ENCODE measurements at places on chromosomes 5 and 9.

GRCh38 chr5:132277971-132278853, 16.0 kb upstream of the SLC22A4 start:
- no peak for DNase-seq

- DNase-seq = no peak
These were observed 423.4 kb upstream of the SEMA6A start for GRCh38 chr5:116998024-116998423.

GRCh38 chr9:29069376-29069775, 1496.1 kb upstream of the C9orf72 start:
- no peak for DNase-seq

- no peak for DNase-seq
These were observed 81.3 kb downstream of the IZUMO3 start for GRCh38 chr9:24464319-24464951.

DNA sequence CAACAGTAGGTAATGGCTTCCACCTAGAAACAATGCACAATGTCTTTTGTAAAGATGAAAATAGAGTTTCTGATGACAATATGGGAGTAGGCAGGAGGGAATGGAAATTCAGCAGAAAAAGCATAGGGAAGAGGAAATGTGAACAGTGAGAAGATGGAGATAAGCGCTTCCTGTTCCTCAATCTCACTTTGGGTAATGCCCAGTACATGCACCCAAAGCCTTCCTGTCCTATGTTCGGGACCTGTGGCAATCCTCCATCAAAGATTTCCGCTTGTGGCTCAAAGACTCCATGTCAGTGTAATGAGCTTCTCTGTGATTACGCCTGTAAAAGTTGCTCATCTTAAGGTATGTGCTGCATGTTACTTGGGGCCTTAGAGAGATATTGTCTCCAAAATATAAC, 2.7 kb downstream of the UGT3A1 start:
- no peak for DNase-seq

DNA sequence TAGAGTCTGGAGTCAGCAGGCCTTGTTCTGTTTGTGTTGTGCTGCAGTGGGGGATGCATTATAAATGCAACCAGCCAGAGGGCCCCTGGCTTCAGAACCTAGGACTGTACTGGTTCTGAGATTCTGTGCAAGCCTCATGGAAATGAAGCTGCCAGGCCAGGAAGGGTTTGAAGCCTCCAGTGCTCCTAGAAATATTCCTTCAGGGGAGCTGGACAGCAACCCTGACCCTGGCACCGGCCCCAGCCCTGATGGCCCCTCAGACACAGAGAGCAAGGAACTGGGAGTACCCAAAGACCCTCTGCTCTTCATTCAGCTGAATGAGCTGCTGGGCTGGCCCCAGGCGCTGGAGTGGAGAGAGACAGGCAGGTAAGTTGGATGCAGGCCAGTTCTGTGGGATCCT, at the start of gene SLC4A9:
TSS of gene SLC4A9 (plus strand) at position 94 of the 400 bp plus-strand sequence. CDS start at position 137, 43 bp downstream.
- DNase-seq = no peak

- DNase-seq = no peak
These were observed 76.3 kb downstream of the MUSK start for GRCh38 chr9:110744715-110745384.

- no peak for DNase-seq
These were observed 388.9 kb downstream of the NR2F1-AS1 start for GRCh38 chr5:93192087-93192486.

GRCh38 chr5:58348996-58349728, 110.7 kb downstream of the PLK2 start:
- no peak for DNase-seq

- no peak for DNase-seq
These were observed 174.5 kb upstream of the MAP1B start for GRCh38 chr5:71932655-71933338.

GRCh38 chr5:72021651-72022357, 85.5 kb upstream of the MAP1B start:
- no peak for DNase-seq

DNA sequence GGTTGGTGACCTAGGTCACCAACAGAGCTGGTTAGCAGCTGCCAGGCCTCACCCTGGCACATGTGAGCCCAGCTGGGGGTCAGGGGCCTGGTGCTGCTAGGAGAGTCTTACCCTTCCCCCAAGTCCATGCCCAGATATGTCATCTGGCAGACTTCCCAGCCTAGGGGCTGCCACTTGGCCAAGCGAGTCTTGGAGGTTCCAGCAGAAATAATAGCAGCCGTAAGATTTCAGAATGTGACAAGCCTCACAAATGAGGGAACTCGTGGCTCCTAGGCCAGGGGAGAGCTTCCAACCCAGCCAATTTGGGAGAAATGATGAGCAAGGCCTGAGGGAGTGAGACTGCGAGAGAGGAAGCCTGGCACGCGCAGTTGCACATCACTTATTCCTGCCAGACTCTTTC, 11.1 kb downstream of the URM1 start:
- DNase-seq = no peak

GRCh38 chr5:124060011-124060410, 548.0 kb downstream of the CSNK1G3 start:
- DNase-seq = no peak

DNA sequence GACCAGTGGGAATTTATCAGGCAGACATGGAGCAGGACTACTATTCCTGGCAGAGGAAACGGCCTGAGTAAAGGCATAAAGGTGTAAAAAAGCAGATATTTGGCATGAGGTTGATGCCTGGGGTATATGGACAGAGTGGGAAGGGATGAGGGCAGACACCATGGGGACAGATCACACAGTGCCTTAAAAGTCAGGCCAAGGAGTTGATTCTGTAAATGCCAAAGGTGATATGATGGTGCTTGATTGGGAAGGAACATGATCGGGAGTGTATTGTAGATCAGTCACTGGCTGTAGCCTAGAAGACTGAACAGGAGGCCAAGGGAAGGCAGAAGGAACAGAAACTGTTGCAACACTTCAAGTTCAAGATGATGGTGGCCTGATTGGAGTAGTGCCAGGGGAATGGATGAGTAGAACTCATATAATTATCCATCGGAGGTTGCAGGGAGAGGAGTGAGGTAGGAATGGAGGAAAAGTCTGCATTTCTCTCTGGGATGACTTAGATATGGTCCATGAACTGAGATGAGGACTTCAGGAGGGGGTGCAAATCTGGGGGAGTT, 594.3 kb upstream of the KLF4 start:
- no peak for DNase-seq

DNA sequence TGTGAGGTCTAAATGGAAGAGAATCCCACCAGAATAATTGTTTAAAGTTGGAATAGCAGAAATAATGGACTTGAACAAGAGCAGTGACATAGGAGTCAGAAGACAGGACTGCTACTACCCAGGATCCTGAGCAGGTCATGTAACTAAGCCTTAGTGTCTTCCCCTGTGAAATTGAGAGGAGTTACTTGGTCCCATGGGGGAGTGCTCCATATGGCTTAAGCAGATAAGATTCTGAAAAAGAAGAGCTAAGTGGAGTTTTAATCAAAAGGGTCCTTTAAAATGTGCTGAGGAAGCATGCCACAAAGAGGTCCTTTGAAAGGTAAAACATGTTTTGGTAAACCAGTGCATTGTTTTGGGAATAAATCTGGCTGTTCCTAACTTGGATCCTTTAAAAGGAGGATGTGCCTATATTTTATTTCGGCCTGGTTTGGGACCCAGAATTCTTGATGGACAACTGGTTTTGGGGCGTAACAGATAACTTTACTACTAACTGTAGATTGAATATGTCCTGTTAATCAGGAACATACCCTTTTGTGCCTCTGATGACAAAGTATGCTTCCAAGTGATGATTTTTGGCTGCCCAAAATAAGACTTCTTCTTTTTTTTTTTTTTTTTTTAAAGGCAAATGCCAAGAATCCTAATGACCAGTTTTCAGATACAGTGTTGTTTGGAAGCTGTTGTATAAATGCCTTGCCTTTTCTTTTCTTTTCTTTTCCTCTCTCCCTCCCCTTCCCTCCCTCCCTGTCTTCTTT, 5.7 kb downstream of the RCL1 start:
- no peak for DNase-seq

DNA sequence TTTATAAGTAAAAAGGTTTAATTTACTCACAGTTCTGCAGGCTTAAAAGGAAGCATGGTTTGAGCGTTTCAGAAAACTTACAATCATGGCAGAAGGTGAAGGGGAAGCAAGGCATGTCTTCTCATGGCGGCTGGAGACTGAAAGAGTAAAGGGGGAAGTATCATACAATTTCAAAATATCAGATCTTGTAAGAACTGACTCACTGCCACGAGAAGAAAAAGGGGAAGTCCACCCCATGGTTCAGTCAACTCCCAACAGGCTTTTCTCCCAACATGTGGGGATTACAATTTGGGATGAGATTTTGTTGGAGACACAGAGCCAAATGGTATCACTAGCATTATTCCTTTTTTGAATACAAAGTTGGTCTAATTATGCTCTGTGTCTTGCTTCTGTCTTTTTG, 627.9 kb upstream of the ST8SIA4 start:
- DNase-seq = no peak

GRCh38 chr5:143585970-143586369, 182.5 kb upstream of the NR3C1 start:
- no peak for DNase-seq

- DNase-seq = no peak
These were observed 596 bp downstream of the ENTREP1 start for GRCh38 chr9:69325409-69326212.

DNA sequence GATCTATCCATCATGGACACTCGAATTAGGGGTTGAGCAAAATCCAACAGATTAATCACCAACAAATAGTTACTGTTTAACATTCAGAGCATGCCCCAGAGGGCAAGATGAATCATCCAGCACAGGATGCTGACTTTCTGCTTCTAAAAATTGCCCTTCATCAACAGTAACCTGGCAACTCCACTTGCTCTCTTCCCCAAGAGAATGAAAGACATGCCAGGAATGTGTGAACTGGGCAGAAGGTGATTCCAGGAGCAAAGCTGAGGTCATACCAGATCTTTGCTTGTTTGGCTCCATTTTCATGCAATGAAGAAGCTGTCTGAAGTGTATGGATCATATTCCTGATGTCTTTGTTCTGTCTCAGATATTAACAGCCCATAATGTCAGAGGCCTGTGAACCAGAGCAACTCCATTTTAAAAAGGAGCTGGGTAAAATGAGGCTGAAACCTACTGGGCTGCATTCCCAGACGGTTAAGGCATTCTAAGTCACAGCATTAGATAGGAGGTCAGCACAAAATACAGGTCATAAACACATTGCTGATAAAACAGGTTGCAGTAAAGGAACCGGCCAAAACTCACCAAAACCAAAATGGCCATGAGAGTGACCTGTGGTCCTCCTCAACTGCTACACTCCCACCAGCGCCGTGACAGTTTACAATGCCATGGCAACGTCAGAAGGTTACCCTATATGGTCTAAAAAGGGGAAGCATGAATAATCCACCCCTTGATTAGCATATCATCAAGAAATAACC, 2.5 kb upstream of the ZNF367 start:
- no peak for DNase-seq

GRCh38 chr5:11050596-11051304, 289.7 kb upstream of the DAP start:
- no peak for DNase-seq

- no peak for DNase-seq
These were observed 376.8 kb downstream of the EBF1 start for GRCh38 chr5:158722940-158723339.
